Mononuclear cell (primary cell): ENCODE measurements at places on chromosomes 16 and 17. TPM values are rescaled to one million over a fixed set of nuclear protein-coding genes. Genes with fewer than 3 reads are reported as not detected.

The SLC5A11 gene
- total RNA-seq, result 0.31 TPM

The SSH2 gene
- 77.5 TPM for total RNA-seq

The KCNG4 gene
- total RNA-seq, result not detected

The SLC35G6 gene
- total RNA-seq, result not detected
